ENCODE measurements at places on chromosomes 3 and 15.

DNA sequence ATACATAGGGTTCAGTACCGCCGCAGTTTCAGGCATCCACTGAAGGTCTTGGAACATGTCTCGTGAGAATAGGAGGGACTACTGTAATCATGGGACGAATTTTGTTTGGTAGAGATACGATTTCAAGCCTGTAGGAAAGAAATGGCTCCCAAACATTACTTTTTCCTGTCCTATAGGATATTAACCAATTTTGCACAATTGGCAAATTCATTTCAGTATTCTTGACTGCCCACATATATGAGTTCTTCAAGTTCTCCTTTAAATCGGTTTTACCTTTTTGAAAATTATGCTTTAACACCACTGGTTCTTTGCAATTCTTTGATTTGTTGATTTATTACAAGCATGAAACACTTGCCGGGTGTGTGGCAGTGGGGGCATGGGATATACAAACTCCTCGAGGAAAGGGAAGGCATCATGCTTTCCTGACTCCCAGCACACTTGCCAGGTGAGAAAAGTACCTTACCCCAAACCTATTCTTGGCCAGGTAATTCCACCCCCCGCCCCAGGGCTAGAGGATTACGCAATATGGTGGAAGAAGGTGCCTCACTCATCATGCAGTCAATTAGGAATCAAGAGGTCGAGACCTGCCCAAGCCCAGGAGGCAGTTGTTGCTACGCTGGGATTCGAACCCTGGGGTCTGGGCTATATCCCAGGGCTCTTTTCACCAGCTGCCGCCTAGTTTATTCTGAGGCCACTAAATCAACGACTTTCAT, 584 bp upstream of the LARS2 start:
- DNase-seq, result no peak

GRCh38 chr3:180246688-180247195, 210.0 kb upstream of the PEX5L start:
- DNase-seq, result no peak

DNA sequence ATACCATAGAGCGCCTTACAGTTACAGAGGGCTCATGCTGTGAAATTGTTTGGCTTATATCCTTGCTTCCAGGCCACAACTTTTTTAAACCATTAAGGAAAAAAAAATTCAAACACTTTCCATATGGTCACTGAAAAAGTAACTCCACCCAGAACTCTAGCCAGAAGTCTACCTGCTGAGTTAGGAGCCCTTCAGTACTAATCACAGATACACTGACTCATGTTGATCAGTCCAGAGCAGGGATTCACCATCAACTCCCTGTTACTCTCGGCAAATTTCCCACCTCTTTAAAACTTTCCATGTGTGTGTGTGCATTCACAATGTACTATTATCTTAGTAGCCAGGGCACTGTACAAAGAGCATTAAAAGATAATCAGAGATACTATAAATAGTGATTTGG, 372.8 kb downstream of the MAGI1 start:
- DNase-seq, result no peak

- DNase-seq, result no peak
Observed at GRCh38 chr3:7766530-7766929, 735.1 kb upstream of the LMCD1 start.

GRCh38 chr3:196813903-196814302, 53.8 kb upstream of the SENP5 start:
- no peak for DNase-seq

- DNase-seq, result no peak
Observed at GRCh38 chr15:38374029-38374428, 79.9 kb upstream of the FAM98B start.

DNA sequence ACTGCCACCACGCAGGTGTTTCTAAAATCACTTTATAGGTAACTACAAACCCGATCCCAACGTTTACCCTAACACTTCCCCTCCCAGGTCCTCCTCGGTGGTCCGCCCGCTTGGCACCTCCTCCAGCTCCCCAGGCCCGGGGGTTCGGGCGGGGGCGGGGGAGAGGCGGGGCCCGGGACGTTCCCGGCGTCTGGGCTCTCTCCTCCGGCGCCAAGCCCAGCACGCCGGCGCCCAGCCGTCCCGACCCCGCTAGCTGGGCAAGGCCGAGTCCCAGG, 562 bp downstream of the CGGBP1 start:
- DNase-seq, result no peak

- DNase-seq, result no peak
Observed at GRCh38 chr3:191244242-191244867, 45.3 kb downstream of the OSTN start.

DNA sequence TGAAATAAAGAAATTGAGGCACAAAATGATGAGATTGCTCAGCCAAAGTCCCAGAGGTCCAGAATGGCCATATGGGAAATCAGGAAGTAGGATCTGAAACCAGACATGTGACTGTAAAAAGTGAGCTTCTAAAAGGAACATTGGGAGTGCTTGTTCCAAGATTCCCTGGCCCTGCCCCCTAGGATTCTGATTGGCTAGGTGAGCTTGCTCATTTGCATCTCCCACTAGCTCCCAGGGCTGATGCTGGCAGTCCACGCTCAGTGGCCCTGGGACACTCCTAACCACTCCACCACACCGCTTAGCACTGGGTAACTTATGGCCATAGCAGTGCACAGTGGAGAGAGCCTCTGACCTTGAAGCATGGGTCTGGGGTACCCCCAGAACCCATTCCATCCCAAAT, 326.7 kb downstream of the NTRK3 start:
- no peak for DNase-seq

Data from stimulated activated CD8-positive, alpha-beta memory T cell treated with anti-CD3 and anti-CD28 coated beads, Interleukin-7, amount 100 ng/mL, for 1 hour (primary cell).